ENCODE measurements at places on chromosomes 2 and 18.

- DNase-seq, result no peak
Measured at GRCh38 chr18:35155398-35156117, 85.3 kb upstream of the ZNF397 start.

DNA sequence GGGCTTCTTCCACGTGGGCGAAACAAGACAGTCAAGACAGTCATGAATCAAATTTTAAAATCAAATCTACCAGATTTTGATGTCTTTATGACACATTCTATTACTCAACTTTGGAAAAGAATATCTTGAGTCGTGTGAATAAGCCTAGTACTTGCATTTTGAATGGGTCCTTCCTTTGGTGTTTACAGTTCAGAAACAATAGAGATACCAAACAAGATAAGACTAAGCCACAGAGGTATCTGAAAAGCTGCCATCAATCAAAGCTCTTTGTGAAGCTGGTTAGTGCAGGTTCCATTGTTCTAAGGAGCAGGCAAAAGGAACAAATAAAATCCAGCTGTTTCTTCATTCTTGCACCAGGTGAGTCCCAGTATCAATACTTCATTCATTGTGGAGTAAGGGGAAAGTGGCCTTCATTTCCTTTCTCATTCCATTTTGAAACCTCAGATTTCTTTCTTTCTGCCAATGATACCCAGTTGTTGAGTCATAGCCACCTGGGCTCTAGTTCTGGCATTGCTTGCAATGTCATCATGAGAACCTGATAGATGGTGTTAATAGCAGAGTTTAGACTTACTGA lies 151.7 kb upstream of the L3MBTL4 start:
- DNase-seq, result no peak

GRCh38 chr18:68147728-68148127 lies 567.2 kb downstream of the TMX3 start:
- no peak for DNase-seq

DNA sequence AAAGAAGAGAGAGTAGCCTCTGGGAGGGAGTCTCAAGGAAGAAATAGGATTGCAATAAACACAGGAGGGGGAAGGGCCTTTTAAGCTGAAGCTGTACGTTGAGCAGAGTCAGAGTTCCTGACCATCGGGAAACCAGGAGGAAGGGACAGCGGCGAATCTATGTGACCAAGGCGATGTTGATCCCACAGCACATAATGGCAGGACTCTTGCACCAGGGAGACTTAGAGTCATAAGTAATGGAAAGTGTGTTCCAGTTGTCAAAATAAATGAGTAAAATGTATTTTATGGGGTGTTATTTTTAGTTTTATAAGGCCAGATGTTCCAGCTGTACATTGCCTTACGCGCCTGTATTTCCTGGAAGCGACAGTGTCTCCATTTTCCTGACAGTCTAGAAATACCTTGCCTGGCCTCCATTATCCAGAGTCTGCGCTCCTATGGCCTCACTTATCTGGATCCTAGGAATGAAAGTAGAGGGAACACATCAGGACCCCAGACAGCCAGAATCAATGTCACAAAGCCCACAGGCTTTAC lies 152.8 kb upstream of the COPS8 start:
- DNase-seq, result no peak

- DNase-seq, result no peak
Measured at GRCh38 chr2:794554-795241, 117.5 kb upstream of the TMEM18 start.

GRCh38 chr2:20541651-20542050 lies 94.8 kb downstream of the RHOB start:
- DNase-seq, result no peak

DNA sequence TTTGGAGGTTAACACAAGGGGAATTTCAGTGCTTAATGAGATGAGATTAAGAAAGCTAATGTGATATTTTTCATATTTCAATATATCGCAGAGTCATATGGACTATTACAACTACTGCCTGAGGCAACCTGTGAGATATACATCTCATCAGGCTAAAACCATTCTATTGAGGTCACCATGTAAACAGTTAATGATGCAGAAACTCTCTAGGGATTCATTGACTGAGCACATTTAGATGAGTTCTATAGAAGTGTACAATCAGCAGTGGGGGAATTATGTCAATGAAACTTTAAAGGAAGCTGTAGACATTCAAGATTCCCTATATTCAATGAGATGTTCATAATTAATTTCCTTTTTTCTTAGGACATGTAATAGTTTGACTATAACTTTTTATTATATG lies 687.4 kb upstream of the SYT4 start:
- no peak for DNase-seq

DNA sequence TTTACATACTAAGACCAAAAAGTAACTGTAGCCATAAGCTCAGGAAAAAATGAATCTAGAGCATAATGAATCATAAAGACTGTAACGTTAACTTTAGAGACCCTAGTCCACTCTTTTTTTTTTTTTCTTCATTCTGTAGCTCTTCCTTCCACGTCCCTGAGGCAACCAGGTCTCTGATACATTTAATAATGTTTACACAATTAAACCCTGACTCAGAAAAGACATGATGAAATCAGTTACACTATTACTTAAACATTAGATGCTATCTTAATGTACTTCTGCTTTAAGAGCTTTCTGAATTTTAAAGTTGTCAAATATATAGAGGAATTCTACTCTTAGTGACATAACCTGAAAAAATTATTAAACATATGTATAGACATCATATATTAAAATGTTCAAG lies 1121.5 kb upstream of the DDX18 start:
- no peak for DNase-seq

GRCh38 chr2:129334696-129335410 lies 644.6 kb upstream of the RAB6C start:
- no peak for DNase-seq

DNA sequence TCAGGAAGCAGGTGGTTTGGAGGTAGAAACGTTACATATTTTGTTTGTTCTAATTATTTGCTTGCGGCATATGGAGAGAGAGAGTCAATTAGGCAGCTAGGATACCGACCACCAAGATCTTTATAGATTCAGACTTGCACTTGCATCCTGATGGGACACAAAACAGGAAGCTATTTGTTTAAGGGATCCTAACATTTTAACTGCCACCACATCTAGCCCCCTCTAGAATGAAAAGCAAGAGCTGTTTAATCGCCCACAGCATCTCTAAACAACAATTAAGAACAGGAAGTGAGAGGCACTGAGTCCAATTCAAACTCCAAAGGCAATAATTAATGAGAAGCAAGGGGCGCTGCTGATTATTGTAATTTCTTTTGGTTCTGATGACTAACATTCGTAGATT lies 182.0 kb upstream of the LINC00305 start:
- no peak for DNase-seq

DNA sequence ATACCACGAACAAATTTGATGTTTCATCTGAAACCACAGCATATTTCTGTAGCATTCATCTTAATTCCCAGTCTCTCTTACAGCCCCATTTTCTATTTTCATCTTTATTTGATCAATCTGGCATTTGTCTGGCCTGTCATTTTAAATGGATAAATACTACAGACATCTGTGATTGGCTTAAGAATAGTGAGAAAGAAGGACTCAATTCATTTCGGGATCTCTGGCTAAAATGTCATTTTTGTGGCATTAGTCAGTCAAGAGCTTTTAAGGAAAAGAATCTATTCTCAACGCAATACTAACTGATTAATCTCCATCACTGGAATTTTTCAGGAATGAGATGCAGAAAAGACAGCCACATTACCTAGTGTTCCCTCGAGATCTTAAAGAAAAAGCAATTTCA lies 585.9 kb downstream of the IRS1 start:
- DNase-seq, result no peak

GRCh38 chr2:196160101-196160500 lies 11.3 kb downstream of the STK17B start:
- DNase-seq, result no peak

DNA sequence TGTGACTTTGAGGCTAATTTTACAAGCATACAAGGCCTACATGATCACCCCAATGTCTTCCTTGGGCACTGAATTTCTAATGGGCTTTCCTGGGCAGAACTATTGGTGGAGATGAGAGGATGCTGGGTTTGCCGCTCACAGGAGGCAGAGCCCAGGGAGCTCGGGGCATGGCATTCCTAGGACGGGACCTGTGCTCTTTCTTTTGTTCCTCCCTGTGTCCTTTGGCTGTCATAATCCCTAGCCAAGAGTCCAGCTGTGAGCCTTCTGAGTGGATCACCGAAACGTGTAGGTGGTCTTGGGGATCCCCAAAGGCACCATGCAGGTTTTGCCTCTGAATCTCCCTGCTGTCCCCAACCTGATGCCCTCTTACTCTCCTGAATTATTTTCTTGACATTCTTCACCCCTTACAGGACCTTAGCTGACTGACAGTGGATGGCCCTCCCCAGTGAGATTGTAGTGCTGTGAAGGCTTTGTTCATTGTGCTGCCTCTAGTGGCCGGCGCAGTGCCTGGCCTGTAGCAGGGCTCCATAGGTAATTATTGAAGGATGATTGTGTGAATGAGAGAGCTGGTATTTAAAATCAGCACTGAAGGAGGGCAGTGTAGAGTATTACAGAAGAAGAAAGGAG lies 221.9 kb downstream of the ZNF407 start:
- DNase-seq, result no peak

DNA sequence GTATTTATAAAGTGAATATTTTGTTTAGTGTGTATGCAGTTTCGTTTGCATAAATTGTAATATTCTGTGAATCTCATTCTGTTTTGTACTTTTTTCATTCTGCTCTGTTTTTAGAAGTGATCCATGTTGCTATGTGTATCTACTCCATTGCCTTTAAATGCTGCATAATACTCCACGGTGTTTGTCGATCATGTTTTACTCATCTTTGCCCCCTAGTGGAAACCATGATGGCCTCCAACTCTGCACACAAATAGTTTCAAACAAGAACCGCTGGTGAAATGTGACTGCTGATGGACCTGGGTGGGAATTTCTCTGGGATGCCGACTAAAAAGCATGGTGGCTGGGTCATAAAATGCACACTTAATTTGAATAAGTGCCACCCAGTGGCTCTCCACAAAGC lies 32.0 kb upstream of the SKOR2 start:
- DNase-seq, result no peak

DNA sequence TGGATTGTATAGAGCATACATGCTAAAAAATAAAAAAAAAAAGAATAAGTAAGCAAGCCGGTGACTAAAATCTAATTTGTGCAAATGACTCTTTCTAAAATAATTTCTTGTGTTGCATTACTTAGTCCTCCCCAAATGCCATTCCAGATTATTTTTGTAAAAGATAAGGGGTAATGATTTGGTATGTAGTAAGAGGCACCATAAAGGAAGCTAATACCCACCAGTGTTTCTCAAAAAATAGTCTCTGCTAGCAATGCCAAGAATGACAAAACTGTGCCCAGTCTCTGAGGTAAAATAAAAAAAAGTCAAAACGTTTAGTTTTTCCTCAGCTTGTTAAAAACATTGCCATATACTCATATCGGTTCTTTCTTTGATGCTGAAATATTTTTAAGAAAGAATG lies 2.7 kb downstream of the METTL5 start:
- no peak for DNase-seq

DNA sequence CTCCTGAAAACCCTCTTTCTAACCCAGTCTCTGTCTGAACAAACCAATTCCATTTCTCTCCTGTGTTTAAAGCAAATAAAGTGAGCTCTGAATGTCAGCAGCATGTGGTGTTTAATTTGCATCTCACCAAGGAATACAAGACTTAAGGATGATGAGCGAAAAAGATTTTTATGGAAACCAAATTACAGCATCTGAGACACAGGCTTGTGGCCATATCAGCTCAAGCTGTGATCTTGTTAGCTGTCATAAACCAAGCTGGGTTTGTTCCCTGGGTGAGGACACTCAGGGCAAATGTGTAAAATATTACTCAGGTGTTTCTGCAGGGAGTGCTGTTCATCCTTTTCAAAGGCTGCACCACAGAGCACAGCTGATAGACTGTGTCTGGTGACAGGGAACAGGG lies 129.3 kb upstream of the REV1 start:
- DNase-seq, result no peak

DNA sequence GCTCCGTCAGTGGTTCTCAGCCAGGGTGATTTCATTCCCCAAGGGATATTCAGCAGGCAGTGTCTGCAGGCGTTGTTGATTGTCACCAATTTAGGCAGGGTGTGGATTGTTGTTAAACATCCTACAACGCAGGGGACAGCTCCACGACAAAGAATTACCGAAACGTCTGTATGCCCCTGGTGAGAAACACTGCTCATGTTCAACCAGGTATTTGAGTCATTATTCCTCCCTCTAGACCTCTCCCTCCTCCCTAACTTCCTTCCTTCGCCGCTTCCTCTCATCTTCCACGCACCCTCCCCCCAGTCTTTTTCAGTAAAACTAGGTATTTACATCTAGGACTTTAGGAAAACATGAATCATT lies 50.8 kb downstream of the NCK2 start:
- DNase-seq, result no peak

GRCh38 chr2:210172219-210172575 lies 988 bp upstream of the KANSL1L start:
- DNase-seq, result no peak

- DNase-seq, result no peak
Measured at GRCh38 chr18:24052053-24052452, 37.5 kb downstream of the TTC39C start.

- DNase-seq, result no peak
Measured at GRCh38 chr2:186503827-186504606, 18.0 kb downstream of the ZC3H15 start.

GRCh38 chr2:239523147-239523953 lies 122.5 kb upstream of the HDAC4 start:
- DNase-seq, result no peak

DNA sequence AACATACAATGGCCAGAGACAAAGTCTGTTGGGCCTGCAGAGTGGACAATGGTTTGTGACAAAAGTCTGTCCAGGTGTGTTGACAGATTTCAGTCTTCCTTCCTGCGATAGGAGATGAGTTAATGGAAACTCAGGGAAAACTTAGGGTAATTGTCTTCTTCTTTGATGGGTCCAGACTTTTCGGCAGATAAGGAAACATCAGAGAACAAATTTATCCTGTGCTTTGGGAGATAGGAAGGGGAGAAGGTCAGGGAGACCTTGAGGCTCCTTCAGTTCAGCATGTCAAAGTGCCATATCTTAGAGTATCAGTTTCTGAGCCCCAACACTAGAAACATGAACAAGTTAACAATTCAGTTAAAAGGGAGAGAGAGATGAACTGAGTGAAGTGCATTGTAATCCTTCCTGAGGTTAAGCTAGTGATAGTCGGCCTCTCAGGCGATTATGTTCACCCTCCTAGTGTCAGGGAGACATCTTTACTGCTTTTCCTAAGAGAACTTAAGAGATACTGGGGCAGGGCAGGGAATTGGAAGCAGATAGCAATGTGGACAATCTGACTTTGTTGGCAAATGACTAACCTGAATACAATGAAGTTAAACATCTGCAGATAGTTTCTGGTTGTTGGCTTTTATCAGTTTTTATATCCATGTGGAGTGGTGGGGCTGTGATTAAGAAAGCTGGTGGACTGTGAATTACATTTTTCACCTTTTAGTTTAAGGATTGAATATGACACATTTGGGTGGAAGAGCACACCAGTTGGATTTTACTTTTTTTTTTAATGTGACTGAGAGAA lies 248.8 kb upstream of the FN1 start:
- no peak for DNase-seq

DNA sequence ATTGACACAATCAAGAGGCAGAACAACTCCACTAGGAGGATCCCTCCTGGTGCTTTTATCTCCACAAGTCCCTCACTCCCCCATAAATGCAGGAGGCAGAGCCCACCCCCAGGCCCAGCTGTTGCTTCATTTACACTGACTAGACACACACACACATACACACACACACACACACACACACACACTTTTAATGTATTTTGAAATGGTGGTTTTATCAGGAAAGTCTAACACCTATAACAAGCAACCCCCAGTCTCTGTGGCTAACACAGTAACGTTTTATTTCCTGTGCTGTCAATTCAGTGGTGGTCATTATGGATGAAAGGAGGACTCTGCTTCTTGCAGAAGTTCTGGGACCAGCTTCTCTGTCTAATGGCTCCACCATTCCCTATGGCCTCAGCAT lies 125.4 kb upstream of the FOSL2 start:
- no peak for DNase-seq
